Stimulated activated CD4-positive, alpha-beta T cell treated with anti-CD3 and anti-CD28 coated beads, Interleukin-12 subunit alpha, Interleukin-12 subunit beta, amount 100 ng/mL, for 48 hours (primary cell): ENCODE measurements at places on chromosomes 1 and 21.

DNA sequence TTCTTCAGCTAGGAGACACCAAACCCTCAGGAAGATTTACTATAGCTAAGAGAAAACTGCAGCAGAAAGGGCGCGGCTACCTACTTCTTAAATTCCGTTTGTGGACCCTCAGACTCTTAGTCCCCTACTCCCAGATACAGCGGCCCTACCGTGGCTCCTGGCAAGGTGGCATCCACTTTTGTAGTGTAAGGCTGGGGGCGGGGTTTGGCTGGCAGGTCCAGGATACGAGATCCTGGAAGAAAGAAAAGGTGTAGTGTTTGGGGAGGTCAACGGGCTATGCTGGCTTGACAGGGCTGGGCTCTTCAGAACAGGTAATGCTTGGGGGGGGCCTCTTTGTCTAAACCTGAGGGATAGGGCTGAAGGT is 280 bp downstream of the CREB3L4 start:
- no peak for DNase-seq

GRCh38 chr1:235025422-235025984 is 103.1 kb downstream of the TOMM20 start:
- DNase-seq: no peak

- no peak for DNase-seq
Measured at GRCh38 chr1:69055194-69055593, 512.5 kb upstream of the LRRC7 start.

DNA sequence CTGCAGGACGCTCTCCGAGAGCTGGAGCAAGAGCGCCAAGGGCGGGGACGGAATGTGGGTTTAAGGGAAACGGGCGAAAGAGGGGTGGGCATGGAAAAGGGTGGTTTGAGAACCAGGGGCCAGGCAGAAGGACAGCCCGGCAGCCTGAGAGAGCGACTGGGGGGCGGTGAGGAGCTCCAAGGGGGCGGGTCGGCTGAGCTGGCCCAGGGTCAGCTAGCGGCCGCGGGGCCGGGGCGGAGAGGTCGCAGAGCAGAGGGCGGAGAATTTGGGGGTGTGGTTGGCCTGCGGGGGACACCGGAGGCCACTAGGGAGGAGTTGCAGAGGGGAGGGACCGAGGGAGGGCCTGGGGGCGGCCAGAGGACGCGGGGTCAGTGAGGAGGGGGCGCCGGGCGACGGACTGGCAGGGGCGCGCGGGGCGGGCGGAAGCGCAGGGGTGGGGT is 54.7 kb downstream of the NDUFS5 start:
- DNase-seq: no peak

DNA sequence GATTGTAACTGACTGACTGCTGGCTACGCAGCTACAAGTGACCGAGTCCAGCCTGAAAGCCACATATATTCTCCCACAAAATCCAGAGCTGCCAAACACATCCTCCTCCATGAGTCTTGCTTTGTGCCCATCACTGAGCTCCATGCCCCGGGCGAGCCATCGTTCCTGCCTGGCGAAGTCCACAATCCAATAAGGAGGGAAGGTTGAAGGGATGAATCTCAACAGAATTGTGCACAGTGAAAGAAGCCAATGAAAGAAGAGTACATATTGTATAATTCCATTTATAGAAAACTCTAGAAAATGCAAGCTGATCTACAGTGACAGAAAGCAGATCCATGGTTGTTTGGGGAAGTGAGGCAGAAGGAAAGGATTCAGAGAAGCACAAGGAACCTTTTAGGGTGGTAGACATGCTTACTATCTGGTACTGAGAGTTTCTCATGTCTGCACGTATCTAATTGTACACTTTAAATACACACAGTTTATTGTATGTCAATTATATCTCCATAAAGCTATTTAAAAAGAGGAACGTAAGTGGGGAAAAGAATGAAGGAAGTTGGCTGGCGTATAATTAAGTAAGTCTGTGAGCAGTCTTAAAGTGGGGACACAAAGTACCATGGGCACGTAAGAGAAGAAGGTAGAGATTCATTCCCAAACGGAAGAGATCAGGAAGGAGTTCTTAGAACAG is 115.9 kb upstream of the JUN start:
- no peak for DNase-seq

- DNase-seq: no peak
Measured at GRCh38 chr21:46067505-46068201, 30.3 kb upstream of the COL6A2 start.

- DNase-seq: no peak
Measured at GRCh38 chr1:53657891-53658396, 81.0 kb downstream of the GLIS1 start.

- DNase-seq: no peak
Measured at GRCh38 chr1:88068407-88068960, 615.6 kb upstream of the PKN2 start.

- no peak for DNase-seq
Measured at GRCh38 chr1:192713921-192714320, 78.0 kb downstream of the RGS13 start.

GRCh38 chr1:246503341-246503740 is 3.7 kb downstream of the SMYD3 start:
- no peak for DNase-seq

- no peak for DNase-seq
Measured at GRCh38 chr1:18934205-18935000, 22.1 kb downstream of the IFFO2 start.

- DNase-seq: no peak
Measured at GRCh38 chr1:155504207-155504606, 58.4 kb downstream of the ASH1L start.

DNA sequence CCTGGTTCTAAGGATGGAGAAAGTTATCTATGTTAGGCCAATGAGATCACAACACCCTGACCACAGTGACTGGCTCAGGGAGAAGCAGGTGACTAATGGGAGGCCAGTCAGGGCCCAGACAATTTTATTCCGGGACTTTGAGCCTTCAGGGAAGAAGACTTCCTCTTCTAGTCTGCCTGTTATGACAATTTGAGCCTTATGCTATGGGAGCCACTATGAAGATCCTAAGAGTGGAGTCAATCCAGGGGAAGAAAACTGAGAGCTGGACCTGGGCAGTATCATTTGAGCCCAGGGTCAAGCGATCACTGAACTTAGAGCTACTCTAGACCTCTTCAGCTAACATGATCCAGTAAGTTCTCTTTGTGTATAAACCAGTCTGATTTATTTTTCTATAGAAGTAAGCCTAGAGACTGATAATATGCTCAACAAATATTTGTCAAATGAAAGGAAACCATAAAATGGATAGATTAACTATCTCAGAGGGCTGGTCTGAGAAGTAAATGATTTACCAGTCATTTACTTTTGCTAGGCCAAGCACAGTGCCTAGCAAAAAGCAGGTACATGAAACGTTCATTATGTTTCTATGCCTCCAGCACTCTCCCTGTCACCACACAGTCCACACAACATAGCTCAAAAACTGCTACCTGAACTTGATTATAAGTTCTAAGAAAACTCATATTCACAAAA is 4.2 kb upstream of the C1orf141 start:
- DNase-seq: no peak

GRCh38 chr1:103931891-103932290 is 182.2 kb downstream of the AMY1C start:
- DNase-seq: no peak

DNA sequence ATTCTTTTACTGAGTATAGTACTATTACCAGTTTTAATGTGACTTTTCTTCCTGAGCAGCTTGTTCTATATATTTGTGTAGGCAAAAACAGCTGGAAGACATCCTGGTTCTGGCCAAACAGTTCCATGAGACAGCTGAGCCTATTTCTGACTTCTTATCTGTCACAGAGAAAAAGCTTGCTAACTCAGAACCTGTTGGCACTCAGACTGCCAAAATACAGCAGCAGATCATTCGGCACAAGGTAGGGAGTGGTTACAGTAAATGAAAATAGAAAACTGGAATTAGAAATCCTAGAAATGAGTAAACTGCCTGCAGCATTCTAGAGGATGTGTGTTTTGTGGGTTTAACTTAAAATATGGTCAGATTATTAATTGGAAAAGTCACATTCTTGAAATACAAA is 64.1 kb upstream of the BMP8A start:
- no peak for DNase-seq

- DNase-seq: no peak
Measured at GRCh38 chr1:83512373-83513193, 486.3 kb downstream of the TTLL7 start.

DNA sequence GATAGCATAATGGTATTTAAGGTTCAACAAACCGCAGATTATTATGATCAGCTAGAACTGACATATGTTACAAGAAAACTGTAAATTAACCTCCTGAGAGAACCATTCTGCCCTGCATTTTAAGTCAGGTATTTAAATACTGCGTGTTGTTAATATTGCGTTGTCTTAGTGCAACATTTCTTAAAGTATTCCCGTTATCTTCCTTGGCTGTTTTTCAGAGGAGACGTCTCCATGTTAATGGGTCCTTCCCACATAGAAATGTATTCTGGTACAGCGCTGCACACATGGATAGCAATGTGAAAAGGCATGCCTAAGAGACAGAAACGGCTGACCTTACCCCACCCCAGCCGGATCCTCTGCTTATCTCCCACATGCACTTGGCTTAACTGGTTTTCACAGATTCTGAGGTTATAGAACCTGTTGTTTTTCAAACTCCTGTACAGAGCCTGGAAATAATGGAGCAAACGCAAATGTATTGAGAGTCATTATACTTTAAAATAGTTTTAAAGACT is 22.8 kb upstream of the DEGS1 start:
- DNase-seq: no peak

- no peak for DNase-seq
Measured at GRCh38 chr1:180674603-180675530, 43.0 kb downstream of the XPR1 start.
